BJ (cell line): ENCODE measurements at places on chromosomes 5 and 9.
A peak's percentile ranks its signal among the peaks of the same experiment; 100 is the strongest.

GRCh38 chr5:147156012-147156411, 78.8 kb upstream of the STK32A start:
- no peak for DNase-seq

- no peak for DNase-seq
Observed at GRCh38 chr5:33336891-33337636, 103.7 kb upstream of the TARS1 start.

GRCh38 chr9:129166623-129167557, 11.2 kb downstream of the IER5L start:
- DNase-seq = no peak

- no peak for DNase-seq
Observed at GRCh38 chr5:93431250-93431649, 149.8 kb downstream of the NR2F1-AS1 start.

- DNase-seq = no peak
Observed at GRCh38 chr9:8822667-8823025, 1023.1 kb upstream of the DMAC1 start.

DNA sequence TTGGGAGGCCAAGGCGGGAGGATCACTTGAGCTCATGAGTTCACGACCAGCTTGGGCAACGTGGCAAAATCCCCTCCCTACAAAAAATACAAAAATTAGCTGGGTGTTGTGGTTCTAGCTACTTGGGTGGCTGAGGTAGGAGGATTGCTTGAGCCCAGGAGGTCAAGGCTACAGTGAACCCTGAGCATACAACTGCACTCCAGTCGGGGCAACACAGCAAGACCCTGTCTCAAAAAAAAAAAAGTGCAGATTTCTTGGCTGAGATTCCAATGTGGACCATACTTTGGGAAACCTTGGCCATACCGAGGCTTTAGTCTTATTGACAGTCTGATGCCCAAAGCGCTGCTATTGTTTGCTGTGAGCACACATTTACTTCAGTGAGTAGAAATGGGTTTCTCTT, 113.6 kb upstream of the CLINT1 start:
- no peak for DNase-seq

GRCh38 chr9:78363221-78363620, 66.3 kb downstream of the PSAT1 start:
- DNase-seq = peak; percentile 78

- DNase-seq = no peak
Observed at GRCh38 chr5:15687401-15687800, 187.4 kb downstream of the FBXL7 start.

DNA sequence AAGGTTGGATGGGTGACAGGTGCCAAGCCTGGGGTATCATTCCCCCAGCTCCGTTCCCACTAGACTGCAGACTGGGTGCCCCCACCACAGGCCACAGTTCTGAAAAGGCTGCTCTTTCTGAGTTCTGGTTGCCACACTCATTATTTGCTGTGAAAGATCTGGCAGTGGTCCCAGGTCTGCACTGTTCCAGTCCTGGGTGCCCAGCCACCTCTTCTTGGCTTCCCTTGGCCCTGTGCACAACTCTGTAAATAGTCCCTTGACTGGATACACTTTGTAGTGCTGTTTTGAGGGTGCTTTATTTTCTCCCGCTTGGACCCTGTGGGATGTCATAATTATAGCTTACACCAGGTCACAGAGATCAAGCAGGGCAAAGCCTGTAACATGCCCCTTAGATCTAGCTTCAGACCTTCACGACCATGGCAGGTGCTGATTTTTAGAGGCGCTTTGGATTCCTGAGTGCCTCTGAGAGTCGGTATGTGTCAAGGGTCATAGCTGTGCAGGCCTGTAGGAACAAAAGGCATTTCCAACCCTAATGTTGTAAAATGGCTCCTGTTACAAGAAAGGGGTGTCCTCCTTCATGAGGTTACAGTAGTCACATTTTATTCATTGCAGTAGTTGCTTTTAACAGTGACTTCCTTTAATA, 344.9 kb downstream of the ICE1 start:
- DNase-seq = no peak

GRCh38 chr9:6512085-6512657, 99.2 kb downstream of the UHRF2 start:
- no peak for DNase-seq

GRCh38 chr9:137943655-137944054, 66.1 kb downstream of the CACNA1B start:
- DNase-seq = no peak

- no peak for DNase-seq
Observed at GRCh38 chr5:156407251-156407650, 80.3 kb downstream of the SGCD start.

DNA sequence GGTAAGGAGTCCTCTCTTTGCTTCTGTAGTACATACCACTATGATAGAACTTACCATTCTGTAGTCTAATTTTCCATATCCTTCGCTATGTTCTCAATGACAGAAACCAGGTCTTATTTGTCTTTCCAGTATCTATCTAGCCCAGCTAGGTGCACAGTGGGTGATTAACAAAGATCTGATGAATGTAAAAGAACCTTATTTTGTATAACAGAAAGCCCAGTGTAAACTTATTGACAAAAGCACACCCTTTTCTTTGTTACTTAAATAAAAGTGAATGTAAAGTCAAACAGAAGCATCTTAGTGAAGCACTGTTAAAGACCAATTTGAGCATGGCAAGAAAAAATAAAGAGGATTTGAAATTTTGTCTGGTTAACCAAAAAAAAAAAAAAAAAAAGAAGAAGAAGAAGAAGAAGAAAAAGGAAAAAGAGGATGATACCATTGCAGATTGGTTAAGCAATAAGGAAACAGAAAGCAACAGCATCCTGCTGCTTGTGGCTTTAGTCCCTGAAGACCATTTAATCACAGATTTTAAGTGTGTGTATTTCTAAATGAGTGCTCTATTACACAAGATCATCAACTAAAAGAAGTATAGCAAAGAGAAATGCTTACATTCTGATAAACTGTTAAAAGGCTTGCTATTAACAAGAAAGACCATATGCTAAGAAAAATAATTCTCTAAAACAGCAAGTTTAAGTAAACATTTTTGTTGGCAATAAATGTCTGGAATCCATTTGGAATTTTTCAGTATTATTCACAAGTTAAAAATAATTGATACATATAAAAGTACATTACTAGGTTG, 21.2 kb downstream of the MEGF9 start:
- DNase-seq = peak; percentile 32

DNA sequence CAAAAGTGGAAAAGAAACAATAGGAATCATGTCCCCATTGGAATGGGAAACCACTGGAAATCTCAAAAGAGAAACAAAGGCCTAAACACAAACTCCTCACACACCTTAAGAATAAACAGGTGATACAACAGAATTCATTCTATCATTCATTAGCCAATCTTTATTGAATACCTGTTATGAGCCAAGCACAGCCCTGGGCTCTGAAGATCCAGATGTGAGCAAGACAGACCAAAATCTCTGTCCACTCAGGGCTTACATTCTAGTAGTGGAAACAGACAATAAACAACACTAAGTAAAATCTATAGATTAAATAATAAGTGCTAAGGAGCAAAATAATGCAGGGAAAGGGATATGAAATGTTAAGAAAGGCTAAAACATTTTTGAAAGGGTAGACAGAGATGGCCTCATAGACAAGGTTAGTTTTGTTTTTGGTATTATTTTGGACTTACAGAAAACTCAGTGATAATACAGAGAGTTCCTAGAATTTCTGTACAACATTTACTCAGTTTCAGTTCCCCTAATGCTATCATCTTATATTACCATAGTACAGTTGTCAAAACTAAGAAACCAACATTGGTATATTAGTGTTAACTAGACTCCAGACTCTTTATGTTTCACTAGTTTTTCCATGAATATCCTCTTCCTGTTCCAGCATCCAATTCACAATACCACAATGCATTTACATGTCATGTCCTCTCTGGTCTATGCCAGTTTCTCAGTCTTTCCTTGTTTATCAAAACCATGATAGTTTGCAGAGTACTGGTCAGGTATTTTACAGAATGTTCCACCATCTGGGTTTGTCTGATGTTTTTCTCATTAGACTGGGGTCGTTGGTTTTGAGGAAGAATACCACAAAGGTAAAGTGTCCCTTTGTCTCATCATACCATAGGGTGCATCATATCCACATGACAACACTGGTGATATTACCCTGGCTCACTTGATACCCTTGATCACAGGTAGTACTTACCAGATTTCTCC, 103.7 kb downstream of the SIL1 start:
- DNase-seq = no peak

DNA sequence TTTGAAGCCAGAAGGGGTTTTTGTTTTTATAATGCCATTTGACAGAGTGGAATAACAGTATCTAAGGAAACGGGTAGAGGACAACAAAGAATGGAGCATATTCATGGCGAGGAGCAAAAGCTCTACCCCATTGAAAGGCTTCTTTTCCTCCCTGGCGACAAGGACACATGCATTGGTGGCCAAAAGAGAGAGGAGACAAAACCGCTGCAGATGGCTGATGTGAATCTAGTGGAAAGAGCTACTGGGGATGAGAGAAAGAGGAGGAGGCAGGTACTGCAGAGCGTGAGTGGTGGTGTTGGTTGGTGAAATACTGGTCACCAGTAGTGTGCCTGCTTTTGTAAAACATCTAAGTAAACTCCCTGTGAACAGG, 491 bp downstream of the APC start:
- DNase-seq = no peak

GRCh38 chr5:73135429-73136054, 15.2 kb downstream of the TMEM171 start:
- DNase-seq = no peak

GRCh38 chr9:131098391-131099101, 2.2 kb downstream of the AIF1L start:
- no peak for DNase-seq

- DNase-seq = no peak
Observed at GRCh38 chr5:168879929-168880328, 300.8 kb upstream of the PANK3 start.

GRCh38 chr9:71984831-71985281, 73.4 kb downstream of the C9orf85 start:
- DNase-seq = no peak

DNA sequence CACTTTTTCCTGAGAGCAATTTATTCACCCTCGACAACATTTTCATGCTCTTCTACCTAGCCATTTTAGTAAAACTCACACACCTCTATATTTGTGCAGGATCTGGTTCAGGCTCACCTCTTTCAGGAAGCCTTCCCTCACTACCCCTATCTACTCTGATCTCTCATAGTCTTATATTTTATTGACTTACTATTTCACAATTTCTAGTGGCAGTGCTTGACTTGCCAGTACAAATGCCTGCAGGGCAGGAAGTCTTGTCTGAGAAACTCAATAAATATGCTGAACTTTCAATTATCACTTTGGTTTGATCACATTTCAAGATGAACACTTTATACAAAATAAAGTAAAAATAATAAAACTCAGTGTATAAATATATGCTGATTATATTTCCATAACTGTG, 226.8 kb downstream of the CETN3 start:
- DNase-seq = no peak

DNA sequence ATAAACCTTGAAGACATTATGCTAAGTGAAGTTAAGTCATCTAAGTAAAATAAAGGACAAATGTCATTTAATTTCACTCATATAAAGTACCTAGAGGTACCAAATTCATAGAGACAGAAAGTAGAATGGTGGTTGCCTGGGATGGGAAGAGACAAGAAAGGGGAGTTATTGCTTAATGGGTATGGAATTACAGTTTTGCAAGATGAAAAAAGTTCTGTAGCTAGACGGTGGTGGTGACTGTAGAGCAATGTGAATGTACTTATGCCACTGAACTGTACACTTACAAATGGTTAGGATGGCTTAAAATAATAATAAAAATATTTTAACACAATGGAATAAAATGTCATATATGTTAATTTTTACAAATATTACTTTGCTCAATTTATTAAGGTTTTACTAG, 128.0 kb downstream of the MPDZ start:
- DNase-seq = no peak

DNA sequence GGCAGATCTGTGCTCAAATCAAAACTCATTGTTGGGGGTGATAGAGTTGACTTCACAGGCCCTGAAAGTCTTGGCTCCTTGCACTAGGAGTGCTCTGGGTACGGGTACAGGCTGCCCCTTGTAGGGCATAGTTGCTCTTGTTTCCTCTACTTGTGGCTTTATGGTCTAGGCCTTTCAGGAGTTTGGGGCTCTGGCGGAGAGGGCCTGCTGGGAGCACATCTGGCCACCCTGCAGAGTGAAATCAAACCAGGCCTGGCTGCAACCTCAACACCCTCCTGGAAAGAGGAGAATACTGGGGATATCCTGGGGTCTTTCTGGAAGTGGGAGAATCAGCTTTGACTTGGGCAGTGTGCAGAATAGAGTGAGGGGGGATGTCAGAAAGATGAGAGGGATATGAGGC, 1.5 kb downstream of the TGFBI start:
- no peak for DNase-seq

DNA sequence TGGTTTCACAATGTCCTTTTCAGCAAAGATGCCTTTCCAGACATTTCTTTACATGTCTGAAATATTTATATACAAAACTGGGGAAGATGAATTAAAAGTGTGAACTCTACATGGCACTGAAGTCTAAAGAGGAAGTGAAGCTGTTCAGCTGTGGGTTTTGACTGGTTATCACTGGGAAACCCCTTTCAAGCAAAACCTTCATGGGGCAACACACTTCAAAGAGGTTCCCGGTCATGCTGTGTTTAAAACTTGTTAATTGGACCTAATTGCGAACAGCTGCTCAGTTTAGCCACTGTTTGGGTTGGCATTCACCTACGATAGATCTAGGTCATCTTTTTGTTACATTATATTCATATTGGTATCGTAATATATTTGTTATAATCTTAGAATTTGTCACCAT, 20.0 kb upstream of the GDNF start:
- DNase-seq = no peak

GRCh38 chr9:109411798-109412352, 86.2 kb downstream of the PTPN3 start:
- peak; percentile 4 for DNase-seq

- no peak for DNase-seq
Observed at GRCh38 chr9:79962836-79963235, 391.1 kb downstream of the TLE4 start.

DNA sequence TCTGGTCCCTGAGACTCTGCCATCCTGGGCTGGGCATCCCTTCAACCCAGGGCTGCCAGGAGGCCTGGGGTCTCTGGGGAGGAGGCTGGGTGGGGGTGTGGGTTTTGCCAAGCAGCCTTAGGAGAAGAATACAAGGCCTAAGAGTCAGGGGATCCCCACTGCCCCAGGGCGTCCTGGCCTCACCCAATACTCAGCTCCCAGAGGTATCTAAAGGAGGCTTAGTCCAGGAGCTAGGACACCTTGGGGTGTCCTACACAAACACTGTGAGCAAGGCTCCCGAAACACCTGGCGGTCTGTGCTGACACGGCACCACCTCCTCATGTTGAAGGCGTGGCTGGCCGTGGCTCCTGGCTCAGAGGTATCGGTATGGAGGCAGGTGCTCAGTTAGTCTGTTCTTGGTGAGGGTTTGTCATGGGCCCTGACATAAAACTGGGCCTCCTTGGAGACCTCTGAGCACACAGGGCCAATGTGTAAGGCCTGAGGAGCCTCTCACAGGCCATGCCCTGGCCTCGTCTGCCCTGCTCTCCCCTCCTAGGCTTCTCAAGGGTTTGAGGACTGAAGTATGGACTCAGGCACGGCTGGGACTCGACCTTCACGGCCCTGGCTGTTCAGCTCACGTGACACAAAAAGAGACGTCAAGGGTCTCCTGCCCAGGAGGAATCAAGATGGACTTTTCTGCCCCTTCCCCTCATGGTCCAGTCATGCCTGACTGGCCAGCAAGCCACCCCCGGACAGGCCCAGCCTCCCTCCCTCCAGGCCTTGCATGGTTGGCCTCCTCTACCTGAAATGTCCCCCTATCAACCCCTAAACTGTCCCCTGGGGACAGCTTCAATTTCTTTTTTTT, 277.3 kb downstream of the FSTL4 start:
- no peak for DNase-seq
